ENCODE measurements at places on chromosomes 13 and 19.

DNA sequence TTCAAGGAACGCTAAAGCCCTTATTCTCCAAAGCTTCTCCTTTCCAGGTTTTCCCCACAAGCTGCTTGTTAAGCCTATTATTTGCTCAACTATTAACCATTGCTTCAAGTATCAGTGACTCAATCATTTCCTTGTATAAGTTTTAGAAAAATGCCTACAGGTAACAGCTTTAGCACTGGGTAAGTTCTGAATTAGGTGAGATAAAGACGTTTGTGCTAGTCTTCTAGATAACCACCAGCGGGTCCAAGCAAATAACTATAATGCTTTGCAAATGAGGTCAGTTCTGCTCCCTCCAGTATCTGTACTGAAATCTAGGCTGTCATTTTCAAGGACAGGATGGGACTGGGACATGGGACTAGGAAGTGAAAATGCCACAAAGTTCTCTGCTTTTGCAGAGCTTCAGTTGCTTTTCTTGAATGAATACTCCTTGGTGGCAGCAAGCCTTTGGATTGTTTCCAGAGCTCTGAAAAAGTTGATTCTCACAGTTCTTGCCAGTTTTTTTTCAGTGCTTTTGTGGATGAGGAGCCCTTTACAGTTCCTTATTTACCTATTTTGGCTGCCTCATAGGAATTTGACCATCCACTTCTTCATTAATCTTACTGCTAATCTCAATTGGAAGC, 1487.7 kb downstream of the EFNB2 start:
- DNase-seq = no peak

GRCh38 chr13:67481445-67481844, 251.3 kb upstream of the PCDH9 start:
- DNase-seq = no peak

DNA sequence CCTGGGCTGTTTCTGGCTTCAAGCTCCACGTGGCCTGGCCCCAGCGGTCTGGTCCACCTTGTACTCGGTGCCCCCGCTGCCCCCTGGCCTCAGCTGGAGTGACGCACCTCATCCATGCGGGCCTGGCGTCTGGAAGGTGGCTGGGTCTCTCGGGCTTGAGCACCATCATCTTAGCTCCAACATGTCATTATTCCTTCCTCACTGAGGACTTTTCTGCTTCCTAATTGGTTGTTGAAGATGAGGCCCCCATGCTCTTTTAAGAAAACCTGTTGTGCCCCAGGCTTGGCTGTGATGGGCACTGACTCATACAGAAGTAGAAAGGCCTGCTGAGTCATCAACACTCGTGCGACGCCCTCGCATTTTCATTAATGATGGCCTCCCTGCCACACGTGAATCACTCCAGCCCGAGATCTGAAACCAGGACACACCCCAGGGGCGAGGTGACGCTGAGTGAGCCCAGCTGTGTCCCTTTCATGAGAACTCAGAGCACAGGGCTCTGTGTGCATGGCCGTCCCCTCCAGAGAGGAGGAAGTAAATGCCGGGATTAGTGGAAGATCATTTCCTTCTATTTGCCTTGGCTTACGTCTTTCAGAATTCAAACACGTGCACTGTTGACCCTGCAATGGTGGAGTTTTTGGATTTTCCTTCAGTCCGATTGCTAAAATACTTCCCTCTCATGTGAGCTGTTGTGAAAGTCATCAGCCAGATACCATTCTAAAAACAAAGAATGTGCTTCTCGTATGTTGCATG, 14.0 kb upstream of the GJA3 start:
- DNase-seq = peak; percentile 58

DNA sequence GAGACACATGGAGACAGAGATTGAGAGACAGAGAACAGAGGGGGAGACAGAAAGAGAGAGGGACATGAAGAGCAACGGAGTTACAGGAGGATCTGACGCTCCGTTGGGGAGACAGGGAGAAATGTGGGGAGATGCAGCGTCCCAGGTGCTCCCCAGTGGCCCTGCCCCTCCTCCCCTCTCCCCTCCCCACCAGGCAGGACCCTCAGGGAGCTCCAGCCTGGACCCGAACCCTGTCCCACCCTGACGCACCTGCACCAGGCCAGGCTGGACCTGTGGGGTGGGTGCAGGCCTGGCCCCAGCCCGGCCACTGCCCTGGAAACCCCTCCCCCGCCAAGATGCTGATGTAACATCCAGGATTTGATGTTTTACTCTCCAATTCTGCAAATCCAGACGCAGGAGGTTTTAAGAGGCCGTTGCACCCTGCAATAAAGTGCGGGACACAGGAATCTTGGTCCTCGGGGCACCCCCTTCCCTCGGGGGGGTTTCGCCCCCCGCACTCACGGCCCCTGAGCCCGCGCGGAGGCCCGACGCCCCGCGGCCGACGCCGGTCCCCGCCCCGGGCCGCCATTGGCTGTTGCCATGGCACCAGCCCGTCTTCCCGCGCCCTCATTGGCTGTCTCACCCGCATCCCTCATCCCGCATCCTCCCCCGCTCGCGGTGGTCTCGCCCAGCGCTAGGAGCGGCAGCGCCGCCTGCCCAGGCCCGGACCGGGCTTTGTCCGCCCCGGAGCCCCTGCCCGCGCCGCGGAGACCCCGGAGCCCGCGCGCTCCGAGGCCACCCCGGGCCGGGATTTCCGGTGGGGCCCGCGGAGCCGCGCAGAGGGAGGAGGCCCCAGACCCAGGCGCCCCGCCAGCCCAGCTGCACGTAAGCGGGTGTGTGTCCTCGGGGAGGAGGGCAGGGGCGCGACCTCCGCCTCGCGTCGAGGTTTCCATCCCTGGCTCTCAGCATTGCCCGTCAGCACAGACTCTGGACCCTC, at the start of gene APC2:
TSS of gene APC2 (plus strand) at position 655 of the 976 bp plus-strand sequence. CDS start 2,881 bp downstream, outside the sequence.
- DNase-seq = no peak

- no peak for DNase-seq
Observed at GRCh38 chr13:76380446-76381065, 505.6 kb downstream of the KCTD12 start.

DNA sequence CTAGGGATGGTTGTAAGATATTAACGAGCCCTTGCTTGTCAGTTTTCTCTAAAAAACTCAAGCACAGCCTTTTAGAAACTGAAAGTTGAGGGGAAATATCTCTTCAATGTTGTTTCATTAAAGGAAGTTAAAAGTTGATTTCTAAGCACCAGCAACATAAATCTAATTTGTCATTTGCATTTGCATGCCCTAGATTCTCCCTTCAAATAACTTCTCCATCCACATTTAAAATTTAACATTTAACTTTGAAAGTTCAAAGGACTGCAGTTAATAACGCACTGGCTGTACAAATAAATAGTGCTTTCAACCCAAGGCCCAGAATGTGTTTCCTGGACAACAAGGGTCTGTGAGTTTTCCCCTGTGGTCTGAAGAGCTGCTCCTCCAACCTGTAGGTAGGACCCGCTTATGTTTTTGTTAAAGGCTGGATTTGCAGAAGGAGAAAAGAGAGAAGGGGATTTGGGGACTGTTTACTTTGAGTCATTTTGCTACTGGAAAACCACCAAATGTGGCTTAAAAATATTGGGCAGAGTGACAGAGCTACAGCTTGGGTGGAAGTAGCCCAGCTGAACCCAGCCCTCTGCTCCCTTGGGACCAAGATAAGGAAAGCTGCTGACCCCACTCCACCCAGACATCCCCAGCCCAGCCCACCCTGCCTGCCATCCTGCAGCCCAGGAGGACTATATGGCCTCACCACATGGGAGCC, 39.8 kb downstream of the TNFRSF19 start:
- DNase-seq = no peak

- DNase-seq = no peak
Observed at GRCh38 chr13:75660694-75661093, 24.6 kb downstream of the LMO7 start.

GRCh38 chr13:105341256-105341655, 1194.2 kb downstream of the EFNB2 start:
- no peak for DNase-seq

- no peak for DNase-seq
Observed at GRCh38 chr13:98769736-98770135, 17.3 kb upstream of the SLC15A1 start.

GRCh38 chr13:72397265-72397664, 330.2 kb downstream of the MZT1 start:
- DNase-seq = no peak

DNA sequence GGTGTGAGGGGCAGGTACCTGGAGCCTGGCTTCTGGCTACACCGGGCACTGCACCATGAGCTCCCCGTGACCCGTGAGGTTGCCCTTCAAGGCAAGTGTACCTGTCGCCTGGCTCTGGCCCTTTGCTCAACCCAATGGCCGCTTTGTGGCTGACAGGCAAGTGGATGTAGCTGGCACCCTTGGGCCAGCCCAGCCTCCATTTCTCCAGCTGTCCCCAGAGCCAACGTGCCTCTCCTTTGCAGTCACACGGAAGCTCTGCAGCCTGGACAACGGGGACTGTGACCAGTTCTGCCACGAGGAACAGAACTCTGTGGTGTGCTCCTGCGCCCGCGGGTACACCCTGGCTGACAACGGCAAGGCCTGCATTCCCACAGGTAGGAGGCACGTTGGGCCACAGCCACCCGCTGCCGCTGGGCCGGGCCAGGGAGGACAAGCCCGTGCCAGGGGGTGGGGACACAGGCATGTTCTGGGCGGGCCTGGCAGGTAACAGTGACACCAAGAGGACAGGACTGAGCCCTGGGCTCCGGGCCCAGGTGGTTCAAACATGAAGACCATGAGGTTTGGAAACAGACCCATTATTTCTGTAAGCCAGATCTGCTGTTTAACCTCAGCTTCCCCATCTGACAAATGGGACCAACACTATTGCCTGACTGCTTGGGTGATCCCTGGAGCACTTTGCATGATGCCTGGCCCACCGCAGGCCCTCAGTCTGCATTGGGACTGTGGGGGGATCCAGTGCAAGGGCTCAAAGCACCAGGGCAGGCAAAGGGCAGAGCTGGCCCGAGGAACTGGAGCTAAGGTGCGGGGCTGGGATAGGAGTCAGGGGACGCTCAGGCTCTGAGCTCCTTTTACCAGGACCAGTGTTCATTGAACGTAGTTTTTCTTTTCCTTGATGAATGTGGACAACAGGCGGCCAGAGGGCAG, 17.5 kb upstream of the PROZ start:
- DNase-seq = no peak

DNA sequence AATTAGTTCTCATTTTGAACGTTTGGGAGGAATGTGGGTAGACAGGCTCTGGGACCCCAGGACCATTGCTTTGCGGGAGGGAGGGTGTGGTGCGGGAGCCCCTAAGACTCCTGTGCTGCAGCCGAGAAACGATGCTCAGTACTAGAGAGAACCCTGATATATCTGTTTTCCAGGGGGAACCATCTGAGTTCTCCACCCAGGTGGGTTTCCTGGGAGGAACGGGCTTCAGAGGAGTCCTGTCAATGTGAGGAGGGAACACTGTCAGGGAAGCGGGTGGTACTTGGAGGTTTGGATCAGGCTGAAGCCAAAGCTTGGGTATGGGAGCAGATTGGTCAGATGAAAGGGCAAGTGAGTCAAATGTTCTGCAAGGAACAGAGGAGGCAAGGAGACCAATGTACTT, 358.0 kb downstream of the FGF9 start:
- no peak for DNase-seq

- no peak for DNase-seq
Observed at GRCh38 chr13:76667551-76667950, 218.7 kb downstream of the KCTD12 start.

GRCh38 chr13:21060338-21061028, 903 bp downstream of the LATS2 start:
- DNase-seq = no peak

DNA sequence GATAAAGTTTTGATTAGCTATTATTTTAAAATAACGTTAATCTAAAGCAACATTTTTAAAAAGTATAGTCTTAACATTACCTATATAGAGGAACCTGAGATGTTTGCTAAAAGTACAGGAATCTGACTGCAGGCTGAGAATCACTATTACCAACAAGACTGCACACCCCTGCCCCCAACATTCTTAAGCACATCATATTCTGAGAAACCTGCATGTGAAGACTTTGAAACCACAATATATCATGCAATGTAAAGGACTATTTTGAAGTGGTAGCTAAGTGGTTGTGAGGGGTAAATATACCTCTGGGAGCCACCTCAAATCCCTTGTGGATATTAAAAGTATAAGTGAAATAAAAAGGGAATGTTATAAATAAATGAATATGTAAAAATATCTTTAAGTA, 119.0 kb upstream of the KLF12 start:
- no peak for DNase-seq

- DNase-seq = no peak
Observed at GRCh38 chr13:33362986-33363727, 77.6 kb upstream of the STARD13 start.

DNA sequence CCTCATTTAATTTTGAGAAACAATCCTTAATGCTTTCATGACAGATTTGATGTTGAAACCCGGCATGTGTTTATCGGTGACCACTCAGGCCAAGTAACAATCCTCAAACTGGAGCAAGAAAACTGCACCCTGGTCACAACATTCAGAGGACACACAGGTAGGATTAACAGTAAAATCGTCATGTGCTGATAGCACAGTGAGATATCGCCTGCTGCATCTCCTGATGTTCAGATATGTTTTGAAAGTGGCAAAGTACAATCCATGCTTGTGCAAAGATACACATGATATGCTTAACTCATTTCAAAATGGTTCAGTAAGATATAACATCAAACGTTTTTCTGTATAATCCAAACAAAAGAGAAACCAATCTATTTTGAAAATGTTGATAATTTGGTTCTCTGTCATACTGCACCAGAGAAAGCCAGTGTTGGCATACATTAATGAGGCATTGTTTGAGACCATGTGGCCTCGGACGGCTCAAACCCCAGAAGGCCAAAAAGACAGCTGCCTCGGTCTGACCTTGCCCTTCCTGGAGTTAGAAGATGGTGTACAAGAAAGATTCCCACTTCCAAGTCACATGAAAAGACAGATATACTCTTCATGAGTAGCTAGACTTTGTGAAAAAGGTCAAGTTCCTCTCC, 76.2 kb downstream of the DHRS12 start:
- DNase-seq = no peak

- no peak for DNase-seq
Observed at GRCh38 chr13:22138947-22139346, 468.1 kb downstream of the FGF9 start.

GRCh38 chr13:82627183-82627582, 1255.1 kb downstream of the SLITRK1 start:
- DNase-seq = no peak

GRCh38 chr19:8610936-8611300, 403 bp upstream of the ADAMTS10 start:
- DNase-seq = no peak

DNA sequence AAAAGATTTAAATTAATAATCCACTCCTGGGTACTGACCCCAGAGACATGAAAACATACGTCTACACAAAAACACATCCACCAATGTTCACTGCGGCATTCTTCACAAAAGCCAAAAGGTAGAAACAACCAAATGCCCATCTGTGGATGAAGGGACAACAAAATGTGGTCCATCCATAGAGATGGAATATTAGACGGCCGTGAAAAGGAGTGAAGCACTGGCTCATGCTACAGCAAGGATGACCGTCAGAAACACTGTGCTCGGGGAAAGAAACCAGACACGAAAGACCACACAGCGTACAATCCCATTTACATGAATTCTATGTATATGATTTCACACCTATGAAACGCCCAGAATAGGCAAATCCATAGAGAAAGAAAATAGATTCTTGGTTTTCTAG, 6.1 kb downstream of the RDH13 start:
- no peak for DNase-seq

Data from stimulated activated CD8-positive, alpha-beta memory T cell treated with anti-CD3 and anti-CD28 coated beads, Interleukin-7, amount 100 ng/mL, for 48 hours (primary cell).